ENCODE measurements at places on chromosomes 5 and 9.

- no peak for DNase-seq
These were observed 94.3 kb upstream of the EQTN start for GRCh38 chr9:27391040-27391895.

- DNase-seq = no peak
These were observed 550.3 kb upstream of the DMAC1 start for GRCh38 chr9:8349901-8350300.

GRCh38 chr5:126624534-126624933, 23.8 kb downstream of the PHAX start:
- peak; percentile 93 for DNase-seq

DNA sequence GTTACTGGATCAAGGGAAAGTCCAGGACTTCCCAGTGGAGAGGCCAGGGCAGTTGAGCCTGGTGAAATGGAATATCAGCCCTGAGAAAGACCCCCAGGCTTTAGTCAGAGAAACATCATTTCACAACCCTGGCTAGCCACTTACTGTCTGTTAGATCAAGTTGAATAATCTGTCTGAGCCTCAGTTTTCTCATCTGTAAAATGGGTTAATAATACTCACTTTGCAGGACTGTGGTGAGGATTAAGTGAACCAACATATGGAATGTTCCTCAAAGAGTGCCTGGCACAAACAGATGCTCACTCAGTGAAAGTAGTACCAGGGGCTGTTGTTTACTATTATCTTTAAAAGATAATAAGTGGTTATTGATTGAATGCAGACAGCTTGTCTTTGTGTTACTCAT, 110.5 kb downstream of the SV2C start:
- DNase-seq = no peak

DNA sequence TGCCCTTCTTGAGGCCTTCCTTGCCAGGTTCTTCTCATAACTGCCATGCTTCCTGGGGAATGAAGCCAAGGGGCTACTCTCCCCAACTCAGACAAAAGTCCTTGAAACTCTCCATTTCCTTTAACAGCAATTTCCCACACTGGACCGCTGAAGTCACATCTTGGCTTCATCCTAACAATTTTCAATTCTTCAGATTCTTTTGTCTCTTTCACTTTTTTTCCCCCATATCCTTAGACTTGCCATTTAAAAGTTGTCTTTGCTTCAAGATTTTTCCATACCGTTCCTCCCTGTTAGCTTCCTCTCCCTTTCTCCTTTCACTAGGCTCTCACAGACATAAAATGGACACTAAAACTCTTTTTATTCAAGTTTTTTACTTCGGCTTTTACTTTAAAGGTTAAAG, 93.1 kb upstream of the ITGA1 start:
- DNase-seq = no peak

DNA sequence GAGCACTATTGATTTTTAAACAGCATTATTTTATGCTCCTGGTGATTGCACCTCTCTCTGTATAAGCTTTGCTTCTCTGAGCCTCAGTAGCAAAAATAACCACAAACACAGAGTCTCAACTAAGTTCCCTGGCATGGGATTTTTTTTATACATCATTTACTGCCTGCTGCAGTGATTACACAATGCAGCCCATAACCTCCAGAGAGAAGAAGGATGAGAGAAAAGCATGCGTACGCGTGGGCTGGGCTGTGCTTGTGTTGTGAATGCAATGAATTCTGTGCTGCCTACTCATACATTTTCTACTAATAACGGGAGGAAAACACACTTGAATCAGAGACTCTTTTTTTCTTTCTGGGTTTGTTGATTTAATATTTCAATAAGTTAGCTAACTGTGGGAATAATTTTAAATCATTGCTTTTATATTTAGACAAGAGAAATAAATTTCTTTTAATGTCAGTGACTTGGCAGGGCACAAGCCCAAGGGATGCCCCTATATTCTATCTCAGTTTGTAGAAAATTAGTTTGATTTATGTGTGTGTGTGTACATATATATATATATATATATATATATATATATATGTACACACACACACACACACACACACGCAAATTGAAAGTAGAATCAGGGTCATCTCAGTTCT, 351.5 kb downstream of the MED10 start:
- no peak for DNase-seq

DNA sequence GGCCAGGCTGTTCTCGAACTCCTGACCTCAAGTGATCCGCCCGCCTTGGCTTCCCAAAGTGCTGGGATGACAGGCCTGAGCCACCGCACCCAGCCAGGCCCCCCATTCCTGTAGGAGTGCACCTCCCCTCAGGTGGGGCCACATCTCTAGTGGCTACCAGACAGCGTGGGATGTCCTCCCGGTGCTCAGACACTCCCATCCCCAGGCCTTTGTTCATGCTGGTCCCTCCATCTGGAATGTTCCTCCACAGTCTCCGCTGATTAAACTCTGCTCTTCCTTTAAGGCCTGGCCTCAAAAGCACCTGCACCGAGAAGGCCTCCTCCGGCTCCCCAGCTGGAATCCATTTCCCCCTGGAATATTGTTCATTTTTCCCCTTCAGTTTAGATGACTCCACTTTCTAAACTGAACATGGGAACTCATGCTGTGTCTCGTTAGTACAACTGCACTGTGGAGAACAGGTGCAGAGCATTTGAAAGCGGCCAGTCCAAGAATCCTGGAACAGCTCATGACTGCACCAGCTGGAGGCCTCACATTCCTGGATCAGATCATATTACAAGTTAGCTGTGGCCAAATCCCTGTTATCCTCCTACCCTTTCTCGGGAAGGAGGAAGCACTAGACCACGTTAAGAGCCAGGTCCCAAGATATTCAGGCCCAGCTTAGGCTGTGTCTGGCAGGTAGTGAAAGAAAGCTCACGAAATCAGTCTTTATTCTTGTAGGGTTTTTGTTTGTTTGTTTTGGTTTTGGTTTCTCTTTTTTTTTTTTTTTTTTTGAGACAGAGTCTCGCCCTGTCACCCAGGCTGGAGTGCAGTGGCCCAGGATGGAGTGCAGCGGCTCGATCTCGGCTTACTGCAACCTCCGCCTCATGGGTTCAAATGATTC, 10.8 kb upstream of the PRRC2B start:
- DNase-seq = peak; percentile 78

- DNase-seq = peak; percentile 43
These were observed 933 bp upstream of the TGFBR1 start for GRCh38 chr9:99103901-99104458.

- DNase-seq = no peak
These were observed 52.3 kb upstream of the RARS1 start for GRCh38 chr5:168434001-168434400.

- DNase-seq = no peak
These were observed 149.5 kb downstream of the PCSK1 start for GRCh38 chr5:96283589-96283988.

GRCh38 chr9:36940881-36941280, 93.2 kb downstream of the PAX5 start:
- no peak for DNase-seq

GRCh38 chr5:85663708-85664031, 954.1 kb upstream of the COX7C start:
- no peak for DNase-seq

- DNase-seq = peak; percentile 19
These were observed 286.0 kb upstream of the DAP start for GRCh38 chr5:11047030-11047429.

DNA sequence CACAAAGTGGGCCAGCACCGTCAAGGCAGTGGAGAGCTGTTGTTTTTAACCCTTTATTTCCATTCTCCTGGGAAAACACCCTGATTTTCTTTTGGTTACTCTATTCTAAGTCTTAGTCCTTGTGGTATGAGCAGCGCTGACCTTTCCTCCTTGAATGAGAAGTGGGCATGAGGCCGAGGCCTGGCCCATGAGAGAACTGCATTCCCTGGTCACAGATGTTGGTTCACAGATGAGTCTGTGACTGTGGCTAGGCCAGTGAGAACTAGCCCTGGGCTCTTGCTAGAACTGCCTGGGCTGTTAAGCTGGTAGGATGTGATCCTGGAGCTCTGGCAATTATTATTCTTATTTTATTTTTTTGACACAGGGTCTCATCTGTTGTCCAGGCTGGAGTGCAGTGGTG, 71.7 kb upstream of the KLF9 start:
- no peak for DNase-seq

DNA sequence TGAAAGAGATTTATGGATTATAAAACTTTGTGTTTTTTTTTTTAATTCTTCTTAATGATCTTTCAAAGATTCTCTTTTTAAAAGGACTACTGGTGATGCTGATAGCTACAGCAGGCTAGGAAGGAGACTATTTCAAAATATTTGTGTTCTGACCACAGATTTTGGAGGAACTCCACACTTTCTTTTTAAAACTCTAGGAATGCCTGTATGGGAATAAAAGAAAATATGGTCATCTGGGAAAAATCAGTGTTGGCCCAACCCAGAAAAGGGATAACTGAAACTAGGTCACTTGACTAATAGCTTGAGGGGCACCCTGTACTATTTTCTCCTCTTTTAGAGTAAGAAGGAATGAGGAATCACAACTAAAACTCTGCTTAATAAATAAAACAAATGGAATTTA, 97.6 kb upstream of the ADAMTS19 start:
- DNase-seq = no peak
